Activated CD4-positive, alpha-beta T cell treated with anti-CD3 and anti-CD28 coated beads, Interleukin-2, amount 10 ng/mL, durations not matched to agents 7 days and 5 days (primary cell): ENCODE measurements at places on chromosomes 1 and 21.

DNA sequence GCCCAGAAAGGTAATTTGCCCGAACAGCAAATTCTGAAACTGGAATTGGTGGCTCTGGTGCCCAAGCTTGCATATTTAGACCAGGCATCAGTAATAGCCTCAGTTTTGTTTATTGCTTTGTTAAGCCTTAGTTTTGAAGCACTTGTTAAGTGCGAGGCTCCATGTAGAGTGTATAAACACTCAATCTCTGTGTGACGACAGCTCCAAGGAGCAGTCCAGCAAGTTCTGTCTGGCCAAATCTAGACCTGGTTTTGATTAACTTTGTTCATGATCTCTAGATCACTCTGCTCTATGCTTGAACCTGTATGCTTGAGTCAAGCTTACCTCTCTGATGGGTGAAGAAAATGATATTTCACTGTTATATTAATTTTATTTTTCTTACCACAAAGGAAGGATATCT lies 37.4 kb downstream of the DOP1B start:
- no peak for DNase-seq

GRCh38 chr1:8540971-8541370 lies 223.1 kb downstream of the SLC45A1 start:
- DNase-seq = no peak

GRCh38 chr1:23559985-23560741 lies 862 bp upstream of the ID3 start:
- DNase-seq = no peak

DNA sequence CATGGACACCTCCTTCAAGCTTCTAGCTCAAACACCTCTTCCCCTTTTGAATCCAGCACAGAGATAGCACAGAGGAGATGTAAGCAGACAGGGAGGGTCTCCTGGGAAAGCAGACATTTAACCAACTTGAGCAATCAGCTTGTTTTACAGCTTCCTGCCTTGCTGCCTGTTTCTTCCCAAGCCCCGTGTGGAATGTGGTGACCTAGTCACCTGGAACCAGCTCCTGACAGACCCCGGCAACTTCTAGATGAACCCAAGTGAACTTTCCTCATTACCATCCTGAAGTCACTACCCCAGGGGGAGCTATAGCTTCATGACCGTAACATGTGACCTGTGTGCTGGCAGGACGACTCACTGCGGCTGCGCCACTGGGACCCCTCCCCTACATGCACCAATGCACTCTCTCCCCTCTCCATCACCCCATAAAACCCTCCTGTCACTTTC lies 24.1 kb upstream of the TTF2 start:
- DNase-seq = no peak

DNA sequence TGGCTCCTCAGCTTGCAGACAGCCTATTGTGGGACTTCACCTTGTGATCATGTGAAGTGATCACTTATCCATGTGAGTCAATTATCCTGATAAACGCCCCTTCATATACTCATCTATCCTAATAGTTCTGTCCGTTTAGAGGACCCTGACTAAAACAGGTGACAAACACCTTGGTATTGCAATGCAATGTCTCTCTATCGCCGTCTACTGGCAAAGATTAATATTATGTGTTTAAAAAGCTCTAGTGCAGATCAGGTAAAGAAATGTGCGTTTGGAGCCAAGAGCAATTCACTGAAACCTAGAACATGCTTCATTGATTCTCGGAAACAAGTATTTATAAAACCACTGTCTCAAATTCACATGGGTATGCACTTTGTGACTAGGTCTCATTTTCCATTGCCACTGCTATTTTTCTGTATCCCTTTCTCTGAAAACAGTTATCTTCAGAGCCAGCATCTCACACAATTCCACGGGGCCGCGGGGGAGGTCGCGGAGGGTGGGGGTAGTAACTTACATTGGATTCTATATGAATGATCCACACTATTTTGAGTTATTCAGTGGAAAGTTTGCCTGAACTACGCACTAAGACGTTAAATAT lies 554.6 kb upstream of the NCAM2 start:
- no peak for DNase-seq

GRCh38 chr1:164861632-164862031 lies 302.6 kb downstream of the PBX1 start:
- no peak for DNase-seq

DNA sequence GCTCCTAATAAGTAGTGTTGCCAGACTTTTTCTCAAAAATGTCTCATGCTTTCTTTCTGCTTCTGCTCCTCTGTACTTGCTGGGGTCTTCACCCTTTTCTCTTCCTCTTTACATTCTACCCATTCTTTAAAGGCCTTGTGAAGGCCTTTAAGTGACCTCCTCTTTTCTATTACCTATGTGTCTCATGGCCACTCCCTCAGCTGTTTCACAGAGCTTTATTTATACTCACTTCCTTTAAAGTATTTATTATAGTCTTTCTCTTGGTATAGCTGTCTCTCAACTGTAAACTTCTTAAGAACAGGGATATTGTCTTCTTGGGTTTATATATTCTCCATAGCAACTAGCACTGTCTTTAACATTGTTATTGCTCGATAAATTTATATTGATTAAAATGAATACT lies 792 bp downstream of the GOLPH3L start:
- no peak for DNase-seq

- DNase-seq = no peak
Measured at GRCh38 chr1:205536759-205537361, 32.4 kb downstream of the CDK18 start.

DNA sequence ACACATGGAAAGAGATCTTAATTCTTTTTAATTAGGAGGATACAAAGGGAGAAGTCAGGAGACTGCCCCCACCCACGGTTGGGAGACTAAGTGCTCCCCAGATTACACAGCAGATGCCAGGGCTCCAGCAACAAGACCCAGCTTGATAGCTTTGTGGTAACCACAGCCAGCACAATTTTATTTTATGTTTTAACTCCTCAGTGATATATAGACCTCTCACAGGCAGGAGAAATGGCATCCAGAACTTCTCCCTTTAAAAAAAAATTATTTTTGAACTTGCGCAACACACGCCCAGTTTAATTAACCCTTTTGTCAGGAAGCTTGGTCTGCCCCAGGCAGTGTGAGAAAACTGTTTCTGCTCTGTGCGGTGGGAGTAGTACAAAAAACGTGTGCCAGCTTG lies 62.6 kb upstream of the ACOT11 start:
- DNase-seq = no peak

DNA sequence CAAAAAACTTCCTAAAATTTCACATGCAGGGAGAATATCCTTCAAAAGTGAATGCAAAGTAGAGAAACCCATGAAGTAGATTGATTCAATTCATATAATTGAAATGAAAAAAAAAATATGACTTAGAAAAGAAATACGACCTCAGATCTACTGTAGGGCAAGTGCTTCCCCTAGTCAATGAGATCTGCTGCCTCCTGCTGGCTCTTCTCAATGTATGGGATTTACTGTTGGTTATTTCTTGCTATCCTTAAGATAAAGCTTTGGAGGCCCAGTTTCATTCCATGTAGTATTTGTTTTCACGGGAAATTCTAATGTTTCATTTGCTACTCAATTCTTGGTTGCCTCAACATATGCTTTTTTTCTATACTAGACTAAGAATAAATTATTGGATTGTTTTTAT lies 46.2 kb downstream of the ZNF648 start:
- DNase-seq = no peak

DNA sequence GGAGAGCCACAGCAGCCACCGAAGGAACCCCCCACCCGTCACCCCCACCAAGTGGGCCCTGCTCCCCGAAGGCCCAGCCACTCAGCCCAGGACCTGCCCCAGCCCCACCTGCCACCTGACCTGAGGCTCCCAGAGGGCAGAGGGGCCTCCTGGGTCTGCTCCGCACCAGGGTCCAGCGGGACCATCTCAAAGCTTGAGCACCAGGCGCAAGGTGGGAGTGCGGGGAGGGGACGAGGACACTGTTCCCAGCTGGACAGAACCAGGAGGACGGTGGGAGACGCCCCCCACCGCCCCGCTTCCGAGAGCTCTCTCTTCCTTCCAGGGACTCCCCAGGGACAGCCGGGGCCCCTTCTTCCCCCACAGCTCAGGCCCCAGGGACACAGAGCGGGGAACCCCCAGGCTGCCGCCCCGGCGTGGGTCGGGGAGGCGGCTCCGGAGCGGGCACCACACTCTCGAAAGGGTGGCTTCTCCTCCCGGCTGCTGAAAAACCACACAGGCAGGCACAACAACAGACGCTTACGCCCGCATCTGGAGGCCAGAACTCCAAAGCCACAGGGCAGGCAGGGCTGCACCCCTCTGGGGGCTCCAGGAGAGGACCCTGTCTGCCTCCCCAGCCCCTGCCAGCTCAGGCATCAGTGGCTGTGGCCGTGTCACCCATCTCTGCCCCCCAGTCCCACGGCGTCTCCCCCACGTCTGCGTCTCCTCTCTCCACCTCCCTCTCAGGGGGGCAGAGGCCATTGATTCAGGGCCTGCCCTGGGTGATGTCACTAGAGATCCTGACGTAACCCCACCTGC lies 1.9 kb upstream of the TTLL10 start:
- no peak for DNase-seq

DNA sequence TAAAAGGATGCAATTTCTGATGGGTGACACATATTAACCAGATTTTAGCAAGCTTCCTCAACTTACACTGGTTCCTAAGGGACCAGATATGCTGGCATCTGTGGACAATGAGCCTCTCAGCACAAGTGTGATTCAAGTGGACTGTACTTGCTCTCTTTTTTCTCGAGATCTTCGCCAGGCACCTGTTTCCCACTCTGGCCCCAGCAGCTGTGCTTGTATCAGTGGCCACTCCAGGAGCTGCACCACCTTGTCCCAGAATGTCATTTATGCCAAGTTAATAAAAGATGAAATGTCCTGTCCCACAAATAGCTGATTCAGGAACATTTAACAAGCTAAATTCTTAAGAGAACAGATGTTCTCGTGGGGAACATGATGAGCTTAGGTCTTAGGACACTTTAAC lies 14.6 kb downstream of the C1orf198 start:
- no peak for DNase-seq
